ENCODE measurements at places on chromosomes 7 and 10.

GRCh38 chr7:151838861-151839381 lies 38.0 kb downstream of the PRKAG2 start:
- DNase-seq, result no peak

DNA sequence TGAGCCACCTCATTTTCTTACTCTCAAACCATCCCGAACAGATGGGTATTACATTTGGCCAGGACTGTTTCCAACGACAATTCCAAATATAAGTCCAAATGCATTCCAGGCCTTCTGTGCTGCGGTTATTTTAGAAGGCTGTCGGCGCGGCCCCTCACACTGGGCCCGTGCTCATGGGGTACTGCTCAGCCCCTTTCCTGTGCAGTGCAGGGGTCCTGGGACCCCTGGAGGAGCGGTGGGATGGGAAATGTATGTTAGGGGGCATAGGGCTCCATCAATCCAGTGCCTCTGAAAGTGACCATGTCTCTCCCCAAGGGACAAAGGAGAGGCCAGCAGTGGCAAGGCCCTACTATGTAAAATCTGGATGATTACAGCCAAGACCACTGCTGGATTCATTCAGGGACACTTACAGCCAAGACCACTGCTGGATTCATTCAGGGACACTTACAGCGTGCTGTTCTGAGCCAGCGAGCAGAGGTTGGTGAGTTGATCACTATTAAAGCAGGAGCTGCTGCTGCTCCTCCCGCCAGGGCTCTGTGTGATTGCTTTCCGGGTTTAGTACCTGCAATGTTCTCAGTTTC lies 66.3 kb downstream of the CHST15 start:
- DNase-seq, result no peak

- DNase-seq, result no peak
These were observed 40.2 kb downstream of the FRMPD2 start for GRCh38 chr10:48234295-48234694.

GRCh38 chr7:29277436-29278215 lies 83.1 kb downstream of the CHN2 start:
- no peak for DNase-seq

GRCh38 chr10:12659706-12660105 lies 310.4 kb downstream of the CAMK1D start:
- DNase-seq, result no peak

DNA sequence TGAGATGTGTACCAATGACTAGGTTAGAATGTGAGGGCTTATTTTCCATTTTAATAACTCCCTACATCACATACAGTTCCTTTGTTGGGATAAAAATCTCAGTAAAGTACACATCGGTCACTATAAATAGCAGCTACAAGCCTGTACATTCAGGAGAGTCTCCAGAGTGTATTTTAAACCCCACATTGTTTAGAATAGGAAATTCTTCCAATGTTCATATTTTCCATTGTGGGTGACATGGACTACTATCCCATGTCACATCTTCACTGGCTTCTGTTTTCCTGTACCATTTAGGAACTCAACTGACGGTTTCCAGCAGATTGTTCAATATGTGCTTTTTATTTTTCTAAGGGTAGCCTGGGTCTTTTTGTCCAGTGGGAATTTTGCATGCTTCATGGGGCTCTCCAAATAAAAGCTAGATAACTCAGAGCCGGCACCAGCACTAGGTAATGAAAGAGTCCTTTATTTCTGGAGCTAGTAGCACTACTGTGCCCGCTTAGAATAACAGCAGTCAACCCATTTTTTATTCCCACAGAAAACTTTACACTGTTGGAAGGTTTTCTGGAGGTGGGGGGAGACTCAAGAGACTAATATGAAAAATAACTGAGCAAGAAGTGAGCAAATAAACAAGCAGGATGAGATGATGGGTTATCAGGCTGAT lies 100.5 kb downstream of the CALD1 start:
- no peak for DNase-seq

Data from T-helper 1 cell (primary cell).